Stimulated activated CD4-positive, alpha-beta T cell treated with anti-CD3 and anti-CD28 coated beads, TNF-alpha, amount 100 ng/mL, for 4 hours (primary cell): ENCODE measurements at places on chromosomes 7 and 10.

- no peak for DNase-seq
These were observed 1.2 kb downstream of the AGAP3 start for GRCh38 chr7:151087245-151088018.

- DNase-seq, result no peak
These were observed 306.0 kb downstream of the TFEC start for GRCh38 chr7:115724400-115725056.

DNA sequence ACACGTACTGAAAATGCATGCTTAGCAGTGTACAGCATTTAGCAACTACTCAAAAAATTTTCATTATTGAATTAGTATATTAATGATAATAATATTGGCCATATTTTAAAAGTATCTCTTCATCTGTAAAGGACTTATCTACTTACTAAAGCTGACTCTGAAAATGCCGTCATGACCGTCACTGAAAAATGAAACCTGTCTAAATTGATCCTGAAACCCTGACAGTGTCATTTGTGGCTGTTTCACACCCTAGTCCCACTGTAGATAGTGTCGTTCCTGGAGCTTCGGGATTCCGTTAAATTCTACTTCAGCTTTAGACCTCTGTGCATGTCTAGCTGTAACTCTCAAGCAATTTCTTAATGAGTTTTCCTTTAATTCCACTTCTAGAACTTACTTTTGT, 35.8 kb upstream of the EZH2 start:
- DNase-seq, result no peak

- no peak for DNase-seq
These were observed 726 bp downstream of the MCU start for GRCh38 chr10:72692744-72692993.

DNA sequence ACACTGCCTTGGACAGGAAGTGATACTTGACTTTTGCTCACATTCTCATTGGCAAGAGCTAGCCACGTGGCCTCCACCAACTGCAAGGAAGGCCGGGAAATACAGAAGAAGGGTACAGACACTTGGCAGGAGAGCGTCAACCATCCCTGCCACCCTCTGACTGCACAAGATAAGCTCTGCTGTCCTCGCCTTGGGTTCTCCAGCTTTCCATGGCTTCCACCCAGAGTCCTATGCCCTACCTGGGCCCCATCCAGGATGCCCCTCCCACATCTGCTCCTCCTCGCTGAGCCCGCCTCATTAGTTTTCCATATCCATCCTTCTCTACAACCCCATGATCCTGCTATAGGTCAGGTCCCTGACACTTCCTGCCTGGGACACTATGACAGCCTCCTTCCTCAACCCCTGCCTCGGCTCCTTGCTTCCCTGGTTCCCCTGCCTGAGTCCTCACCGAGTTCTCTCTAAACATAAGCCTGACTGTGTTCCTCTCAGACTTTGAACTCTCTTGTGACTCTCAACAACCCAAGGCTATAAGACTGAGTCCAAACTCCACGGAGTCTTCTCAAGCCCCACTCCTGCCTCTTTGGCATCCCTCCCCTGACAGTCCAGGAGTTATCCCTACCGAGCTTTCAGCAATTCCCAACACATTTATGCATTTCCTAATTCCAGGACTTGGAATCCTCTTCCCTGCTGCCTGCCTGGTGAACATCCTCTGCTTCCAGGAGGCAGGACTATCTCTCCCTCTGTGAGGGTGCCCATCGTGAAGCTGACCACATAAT, 23.2 kb upstream of the GDF10 start:
- no peak for DNase-seq

DNA sequence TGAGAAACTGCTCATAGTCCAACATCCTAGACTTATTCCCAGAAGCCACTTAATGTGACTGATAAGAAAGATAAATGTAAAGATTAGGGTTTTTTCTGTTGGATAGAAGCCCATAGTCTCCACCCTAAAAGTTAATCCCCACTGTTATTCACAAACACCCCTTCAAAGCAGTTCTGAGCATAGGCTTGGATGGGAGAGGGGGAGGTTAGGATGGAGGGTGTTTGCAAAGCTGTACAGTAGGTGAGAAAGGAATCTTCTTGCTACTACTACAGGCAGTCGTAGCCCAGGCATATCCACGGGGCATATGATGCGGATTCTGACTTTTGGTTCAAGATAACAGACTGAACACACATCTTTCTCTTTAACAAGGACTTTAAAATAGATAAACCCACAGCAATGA, 535.9 kb downstream of the PHTF2 start:
- no peak for DNase-seq

- DNase-seq, result no peak
These were observed 508.9 kb downstream of the SUGCT start for GRCh38 chr7:40643664-40644063.

GRCh38 chr10:49735161-49735560, 27.0 kb downstream of the OGDHL start:
- no peak for DNase-seq

DNA sequence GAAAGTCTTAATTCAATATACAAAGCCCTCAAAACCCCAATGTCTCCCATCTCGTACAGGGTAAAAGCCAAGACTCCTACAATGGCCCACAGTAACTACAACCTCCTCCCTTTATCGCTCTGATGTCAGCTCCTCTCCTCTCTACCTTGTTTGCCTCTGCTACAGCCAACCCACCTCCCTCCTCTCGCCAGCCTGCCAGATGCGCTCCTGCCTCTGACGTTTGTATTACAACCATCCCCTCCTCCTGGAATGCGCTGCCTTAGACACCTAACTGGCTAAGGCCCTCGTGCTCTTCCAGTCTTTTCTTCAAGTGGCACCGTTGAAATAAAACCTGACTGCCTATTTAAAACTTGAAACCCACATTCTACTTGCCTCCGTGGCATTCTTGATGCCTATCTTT, 115.3 kb upstream of the MYO3A start:
- DNase-seq, result no peak

DNA sequence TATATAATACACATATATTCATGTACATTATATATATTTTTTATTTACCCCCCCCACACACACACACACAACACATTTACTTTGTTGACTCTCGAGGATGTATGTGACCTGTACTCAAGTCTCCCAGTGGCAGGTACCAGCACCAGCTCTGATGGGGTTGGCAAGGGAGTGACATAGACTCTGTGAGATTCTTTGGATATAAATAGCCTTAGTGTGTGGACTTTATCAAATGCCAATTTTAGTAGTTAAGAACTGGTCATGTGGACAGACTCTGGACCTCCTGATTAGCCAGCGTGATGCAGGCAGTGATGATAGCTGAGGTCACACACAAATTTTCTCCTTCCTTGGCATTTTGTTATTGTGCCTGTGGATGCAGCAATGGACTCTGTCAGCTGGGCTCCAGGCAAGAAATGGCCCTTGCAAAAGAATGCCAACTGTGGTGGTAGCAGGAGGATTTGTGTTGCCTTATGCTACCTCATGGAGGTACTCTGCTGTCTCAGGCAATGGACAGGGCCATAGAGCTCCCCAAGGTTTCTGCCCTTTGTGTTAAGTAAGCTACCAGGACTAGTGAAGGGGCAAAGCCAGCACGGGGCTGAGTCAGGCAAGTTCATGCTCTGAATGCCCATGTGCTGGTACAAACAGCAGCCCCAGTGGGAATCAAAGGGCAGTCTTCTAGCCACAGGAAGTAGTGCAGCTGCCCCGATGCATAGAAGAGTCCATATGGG, 224.6 kb upstream of the ZWINT start:
- no peak for DNase-seq

DNA sequence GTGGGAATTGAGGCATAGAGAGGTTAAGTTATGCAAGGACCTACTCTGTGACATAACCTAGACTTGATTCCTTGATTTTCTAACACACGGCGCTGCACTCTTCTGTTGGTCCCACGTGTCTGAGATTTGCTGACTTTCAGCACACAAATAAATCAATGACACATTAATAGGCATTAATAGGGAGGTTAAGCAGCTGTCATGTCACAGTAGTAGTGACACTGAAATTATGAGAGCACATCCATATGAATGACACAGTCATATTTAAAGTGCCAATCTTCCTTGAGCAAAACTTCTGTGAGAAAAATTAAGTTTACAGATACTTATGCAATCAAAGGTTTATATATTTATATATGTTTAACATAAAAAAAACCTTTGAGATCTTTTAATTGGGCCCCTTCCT, 805.4 kb upstream of the SORCS1 start:
- no peak for DNase-seq

- DNase-seq, result no peak
These were observed 141.0 kb downstream of the PRKAG2 start for GRCh38 chr7:151735851-151736402.

GRCh38 chr7:20287317-20287716, 43.4 kb upstream of the ITGB8 start:
- DNase-seq, result no peak

DNA sequence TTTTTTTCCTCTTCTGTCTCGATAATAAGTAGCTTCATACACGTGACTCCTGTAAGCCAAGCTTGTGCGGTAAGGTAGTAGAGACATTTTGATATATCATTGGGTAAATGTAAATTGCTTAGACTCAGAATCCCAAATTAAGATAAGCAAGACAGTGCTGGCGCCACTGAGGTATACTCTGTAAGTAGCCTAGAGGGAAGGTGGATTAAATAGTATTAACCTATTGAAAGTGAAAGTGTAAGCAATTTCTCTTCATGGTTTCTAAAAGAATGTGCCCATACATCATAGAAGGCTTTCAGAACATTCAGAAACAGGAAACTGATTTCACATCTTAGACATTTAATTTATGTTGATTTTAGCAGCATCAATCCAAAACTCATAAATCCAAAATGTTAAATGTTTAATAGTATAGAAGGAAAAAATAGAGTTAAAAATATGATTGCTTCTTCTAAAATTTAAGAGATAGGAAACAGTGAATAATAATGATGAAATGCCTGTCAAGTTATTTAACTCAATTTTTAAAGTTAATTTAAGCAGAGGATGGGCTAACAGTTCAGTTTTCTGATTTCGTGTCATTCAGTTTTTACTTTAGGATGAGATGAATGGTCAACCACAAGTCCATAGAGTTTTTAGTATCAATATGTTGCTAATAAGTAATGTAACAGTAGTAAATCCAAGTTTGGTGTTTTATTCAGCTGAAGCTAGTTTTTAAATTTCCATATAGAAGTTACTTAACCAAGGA, 36.8 kb downstream of the LRRC72 start:
- DNase-seq, result no peak

GRCh38 chr10:23344241-23344841, at the start of gene C10orf67:
Gene C10orf67 (minus strand): TSS chr10:23344797. CDS start chr10:23344774, 23 bp downstream.
- no peak for DNase-seq

DNA sequence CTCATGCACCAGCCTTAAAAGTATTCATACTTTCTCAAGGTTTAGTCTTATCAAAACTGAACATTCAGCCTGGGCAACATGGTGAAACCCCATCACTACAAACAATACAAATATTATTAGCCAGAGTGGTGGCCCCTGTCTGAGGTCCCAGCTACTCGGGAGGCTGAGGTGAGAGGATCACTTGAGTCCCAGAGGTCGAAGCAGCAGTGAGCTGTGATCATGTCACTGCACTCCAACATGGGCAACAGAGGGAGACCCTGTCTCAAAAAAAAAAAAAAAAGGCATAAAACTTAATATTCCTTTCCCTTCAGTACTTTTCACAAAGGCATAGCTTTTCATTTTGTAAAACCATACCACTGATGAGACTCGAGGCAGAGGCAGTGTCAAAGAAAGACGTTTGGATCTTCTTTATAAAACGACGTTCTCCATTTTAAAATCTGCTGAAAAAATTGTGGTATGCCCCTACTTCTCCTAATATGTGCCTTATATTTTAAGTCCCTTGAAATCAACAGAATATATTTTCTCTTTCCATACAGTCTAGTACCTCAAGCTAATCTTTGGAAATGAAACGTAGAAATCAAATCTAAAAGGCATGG, 1.9 kb downstream of the NSUN6 start:
- no peak for DNase-seq

DNA sequence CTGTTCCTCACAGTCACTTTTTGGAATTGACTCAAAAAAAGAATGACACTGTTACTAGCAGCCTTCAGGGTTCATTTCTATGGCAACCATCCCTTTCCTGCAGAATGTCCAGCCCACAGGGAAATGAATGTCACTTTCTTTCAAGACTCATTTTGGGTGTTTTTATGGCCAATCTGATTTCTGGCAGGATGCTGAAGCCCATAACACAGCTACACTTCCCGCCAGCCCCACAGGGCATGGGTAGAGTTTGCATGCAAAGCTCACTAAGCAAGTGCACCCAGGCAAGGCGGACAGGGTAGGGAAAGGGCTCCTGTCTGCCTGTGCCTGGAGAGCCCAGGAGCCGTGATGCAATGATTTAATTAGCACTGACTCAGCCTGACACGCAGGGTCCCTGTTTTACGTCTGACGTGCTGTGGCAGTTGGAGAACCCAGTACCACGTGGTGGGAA, 26.1 kb upstream of the GPAM start:
- no peak for DNase-seq

DNA sequence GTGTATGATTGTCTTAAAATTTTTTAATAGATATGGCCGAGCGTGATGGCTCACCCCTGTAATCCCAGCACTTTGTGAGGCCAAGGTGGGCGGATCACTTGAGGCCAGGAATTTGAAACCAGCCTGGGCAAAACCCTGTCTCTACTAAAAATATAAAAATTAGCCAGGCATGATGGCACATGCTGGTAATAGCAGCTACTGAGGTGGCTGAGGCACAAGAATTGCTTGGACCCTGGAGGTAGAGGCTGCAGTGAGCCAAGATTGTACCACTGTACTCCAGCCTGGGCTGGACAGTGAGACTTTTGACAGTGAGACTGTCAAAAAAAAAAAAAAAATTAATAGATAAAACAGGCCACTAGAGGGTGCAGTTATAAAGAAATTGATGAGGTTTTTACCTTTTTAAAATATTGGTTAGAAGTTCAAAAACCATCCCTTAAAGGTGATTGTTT, 20.5 kb downstream of the NOM1 start:
- DNase-seq, result no peak

DNA sequence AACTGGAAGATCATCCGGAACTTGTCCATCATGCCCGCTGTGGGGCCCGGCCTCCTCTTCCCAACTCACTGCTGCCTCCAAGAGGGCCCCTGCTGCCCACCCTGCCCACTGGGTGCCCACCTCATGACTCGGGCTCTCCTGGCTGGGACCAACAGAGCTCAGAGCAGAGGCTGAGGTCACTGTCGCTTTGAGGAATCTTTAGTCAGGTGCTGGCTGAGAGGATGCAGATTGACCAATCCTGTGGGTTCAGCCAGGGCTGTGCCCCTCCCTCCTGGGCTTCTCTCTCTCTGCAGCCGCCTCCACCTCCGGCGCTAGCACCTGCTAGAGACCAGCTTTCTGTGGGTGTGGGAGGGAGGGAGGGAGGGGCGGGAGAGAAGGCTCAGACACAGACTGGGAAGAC, at the start of gene CALHM1:
TSS of gene CALHM1 (minus strand) at position 181 of the 400 bp plus-strand sequence. CDS start at position 32, 149 bp downstream.
- no peak for DNase-seq

DNA sequence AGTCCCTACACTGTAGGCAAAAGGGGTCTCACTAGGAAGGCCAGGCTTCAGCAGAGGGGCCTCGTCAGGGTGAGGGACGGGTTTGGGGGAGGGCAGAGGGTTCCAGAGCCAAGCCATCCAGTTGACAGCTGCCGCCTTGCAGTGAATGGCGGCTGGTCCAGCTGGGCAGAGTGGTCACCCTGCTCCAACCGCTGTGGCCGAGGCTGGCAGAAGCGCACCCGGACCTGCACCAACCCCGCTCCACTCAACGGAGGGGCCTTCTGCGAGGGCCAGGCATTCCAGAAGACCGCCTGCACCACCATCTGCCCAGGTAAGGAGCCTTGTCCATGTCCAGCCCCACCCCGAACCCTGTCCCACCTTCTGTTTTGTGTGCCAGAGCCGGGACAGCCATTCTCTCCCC, 31.6 kb upstream of the SLC29A3 start:
- DNase-seq, result no peak
